ENCODE measurements at places on chromosomes 11 and 22.

DNA sequence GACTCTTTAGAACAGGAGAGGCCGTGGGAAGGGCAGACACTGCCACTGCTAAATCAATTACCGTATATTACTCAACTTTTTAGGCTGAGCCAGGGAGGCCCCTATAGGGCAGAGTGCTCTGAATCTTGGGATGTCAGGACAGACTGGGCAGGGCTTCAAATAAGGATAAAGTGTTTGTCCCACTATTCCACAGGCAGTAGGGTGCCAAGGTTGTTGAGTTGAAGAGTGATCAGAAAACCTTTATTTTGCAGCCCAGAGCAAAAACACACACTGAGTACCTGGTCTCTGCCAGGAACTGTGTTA is 1.6 kb upstream of the B4GAT1 start:
- no peak for DNase-seq

- DNase-seq: no peak
Measured at GRCh38 chr11:10865837-10866270, 8.0 kb upstream of the ZBED5 start.

GRCh38 chr11:134634897-134635831 is 223.1 kb upstream of the B3GAT1 start:
- no peak for DNase-seq

DNA sequence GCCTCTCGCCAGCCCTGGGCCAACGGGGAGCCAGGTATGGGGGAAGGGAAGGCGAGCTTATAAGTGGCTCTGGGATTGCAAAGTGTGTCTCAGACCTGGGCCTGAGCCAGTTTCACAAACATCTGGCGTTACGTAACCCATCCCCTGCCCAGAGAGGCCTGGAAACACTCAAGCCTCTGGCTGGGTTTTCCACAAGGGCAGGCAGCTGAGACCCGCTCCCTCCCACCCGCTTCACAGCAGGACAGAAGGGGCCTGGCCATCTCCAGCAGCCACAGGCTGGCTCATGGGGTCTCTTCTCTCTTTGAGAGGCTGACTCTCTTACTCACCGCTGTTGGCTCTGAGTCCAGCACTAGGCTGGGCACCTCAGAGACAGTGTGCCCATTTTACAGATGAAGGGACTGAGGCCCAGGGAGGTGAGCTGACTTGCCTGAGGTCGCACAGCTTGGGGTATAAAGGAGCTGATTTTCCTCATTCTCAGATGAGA is 44.5 kb downstream of the TRIOBP start:
- DNase-seq: peak; percentile 90

DNA sequence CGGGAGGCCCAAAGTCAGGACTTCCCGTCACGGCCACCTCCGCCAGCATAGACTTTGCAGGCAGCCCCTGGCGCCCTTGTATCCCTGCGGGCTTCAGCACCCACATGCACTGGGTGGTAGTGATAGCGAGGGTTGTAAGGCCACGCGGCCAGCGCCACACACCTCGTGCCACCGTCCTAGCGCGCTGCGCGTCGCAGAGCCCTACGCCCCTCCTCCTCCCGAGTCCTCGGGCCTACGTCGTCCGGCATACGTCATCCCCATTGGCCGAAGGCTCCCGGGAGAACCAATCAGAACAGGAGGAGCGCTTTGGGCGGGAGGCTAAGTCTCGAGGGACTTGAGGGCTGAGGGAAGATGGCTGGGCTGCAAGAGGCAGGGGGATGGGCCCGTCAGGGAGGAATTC is 1.3 kb upstream of the BTBD18 start:
- no peak for DNase-seq

GRCh38 chr22:48352086-48352911 is 1475.4 kb downstream of the BRD1 start:
- DNase-seq: no peak

- no peak for DNase-seq
Measured at GRCh38 chr11:134283461-134284230, 7.5 kb downstream of the GLB1L3 start.

GRCh38 chr11:45110562-45110961 is 35.9 kb upstream of the PRDM11 start:
- DNase-seq: no peak

GRCh38 chr22:17477391-17477833 is 85.9 kb upstream of the SLC25A18 start:
- no peak for DNase-seq

GRCh38 chr11:13043912-13044628 is 35.0 kb downstream of the RASSF10 start:
- DNase-seq: no peak

- DNase-seq: no peak
Measured at GRCh38 chr11:72245263-72245816, 1.4 kb upstream of the PHOX2A start.

DNA sequence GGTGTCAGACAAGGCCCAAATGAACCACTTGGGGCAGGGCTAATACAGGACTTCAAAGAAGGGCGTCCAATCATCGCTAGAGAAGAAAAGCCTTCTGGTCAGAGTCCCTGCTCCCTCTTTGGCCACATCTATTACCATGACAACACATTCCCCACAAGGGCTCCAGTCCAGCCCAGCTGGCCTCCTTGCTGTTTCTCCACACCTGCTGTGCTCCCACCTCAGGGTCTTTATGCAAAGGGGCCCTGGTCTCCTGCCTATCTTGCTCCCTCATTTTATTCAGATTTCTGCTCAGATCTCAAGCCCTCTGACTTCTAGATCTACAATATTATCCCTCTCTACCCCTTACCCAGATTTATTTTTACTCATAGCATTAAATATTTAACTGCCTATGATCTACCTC is 58.0 kb upstream of the KIRREL3 start:
- no peak for DNase-seq

DNA sequence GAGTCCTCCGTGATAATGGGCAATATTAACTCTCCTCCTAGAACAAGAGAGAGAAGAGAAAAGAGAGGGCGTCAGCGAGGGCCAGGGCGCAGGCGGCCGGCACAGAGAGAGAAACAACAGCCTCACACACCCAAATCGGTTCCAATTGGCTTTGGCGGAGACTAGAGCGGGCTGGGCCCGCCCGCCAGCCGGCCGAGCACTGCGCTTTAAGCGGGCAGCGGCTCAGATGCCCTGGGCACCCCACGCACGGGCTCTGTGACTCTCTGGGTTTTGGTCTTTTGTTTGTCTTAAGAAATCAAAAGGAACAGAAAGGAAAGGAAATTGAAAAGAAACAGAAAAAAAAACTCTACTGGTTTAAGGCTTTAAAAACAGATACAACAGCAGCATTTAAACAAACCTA is 17.0 kb downstream of the SLC22A12 start:
- DNase-seq: peak; percentile 66

DNA sequence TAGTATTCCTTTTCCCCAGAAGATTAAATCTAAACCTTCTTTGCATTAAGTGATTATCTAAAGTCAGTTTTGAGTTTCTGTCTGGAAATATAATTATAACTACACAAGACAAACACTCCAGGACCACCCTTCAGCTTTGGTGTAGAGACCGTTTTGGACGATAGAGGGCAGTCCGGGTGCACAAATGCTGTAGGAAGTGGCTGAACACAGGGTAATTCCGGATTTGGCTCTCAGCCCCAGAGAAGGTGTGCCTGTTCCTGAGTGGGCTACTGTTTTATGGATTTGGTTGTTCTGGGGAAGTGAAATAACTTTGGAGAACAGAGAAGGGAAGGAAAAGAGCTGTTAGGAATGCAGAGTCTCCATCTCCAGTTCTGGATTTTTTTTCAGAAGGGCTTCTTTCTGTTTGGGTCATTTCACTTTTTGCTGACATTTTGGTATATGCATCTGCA is 14.8 kb downstream of the EXT2 start:
- DNase-seq: no peak

- DNase-seq: no peak
Measured at GRCh38 chr11:61023966-61024295, 52.5 kb downstream of the CD6 start.

GRCh38 chr11:69605737-69606526 is 35.0 kb upstream of the CCND1 start:
- DNase-seq: no peak

DNA sequence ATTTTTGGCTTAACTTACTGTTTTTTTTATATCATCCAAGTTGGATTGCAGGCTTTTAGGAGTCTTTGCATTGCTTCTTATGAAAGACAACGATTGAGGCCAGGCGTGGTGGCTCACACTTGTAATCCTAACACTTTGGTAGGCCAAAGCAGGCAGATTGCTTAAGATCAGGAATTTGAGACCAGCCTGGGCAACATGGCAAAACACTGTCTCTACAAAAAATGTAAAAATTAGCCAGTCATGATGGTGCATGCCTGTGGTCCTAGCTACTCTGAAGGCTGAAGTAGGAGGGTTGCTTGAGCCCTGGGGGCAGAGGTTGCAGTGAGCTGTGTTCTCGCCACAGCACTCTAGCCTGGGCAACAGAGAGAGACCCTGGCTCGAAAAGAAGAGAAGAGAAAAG is 56.6 kb downstream of the BID start:
- DNase-seq: no peak

- DNase-seq: no peak
Measured at GRCh38 chr11:33884601-33885000, 7.3 kb downstream of the LMO2 start.

DNA sequence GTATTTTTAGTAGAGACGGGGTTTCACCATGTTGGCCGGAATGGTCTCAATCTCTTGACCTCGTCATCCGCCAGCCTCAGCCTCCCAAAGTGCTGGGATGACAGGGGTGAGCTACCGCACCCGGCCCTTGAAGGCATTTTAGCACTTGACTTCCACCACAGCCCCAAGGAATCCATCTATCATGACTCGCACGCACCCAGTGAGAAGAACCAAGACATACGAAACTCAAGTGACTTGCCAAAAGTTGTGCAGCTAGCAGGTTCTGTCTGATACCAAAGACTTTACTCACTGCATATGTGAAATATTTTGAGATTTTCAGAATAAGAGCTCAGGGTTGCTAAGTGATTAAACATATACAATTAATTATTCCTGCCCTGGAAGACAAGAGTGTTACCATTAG is 21.0 kb downstream of the FLI1 start:
- no peak for DNase-seq

DNA sequence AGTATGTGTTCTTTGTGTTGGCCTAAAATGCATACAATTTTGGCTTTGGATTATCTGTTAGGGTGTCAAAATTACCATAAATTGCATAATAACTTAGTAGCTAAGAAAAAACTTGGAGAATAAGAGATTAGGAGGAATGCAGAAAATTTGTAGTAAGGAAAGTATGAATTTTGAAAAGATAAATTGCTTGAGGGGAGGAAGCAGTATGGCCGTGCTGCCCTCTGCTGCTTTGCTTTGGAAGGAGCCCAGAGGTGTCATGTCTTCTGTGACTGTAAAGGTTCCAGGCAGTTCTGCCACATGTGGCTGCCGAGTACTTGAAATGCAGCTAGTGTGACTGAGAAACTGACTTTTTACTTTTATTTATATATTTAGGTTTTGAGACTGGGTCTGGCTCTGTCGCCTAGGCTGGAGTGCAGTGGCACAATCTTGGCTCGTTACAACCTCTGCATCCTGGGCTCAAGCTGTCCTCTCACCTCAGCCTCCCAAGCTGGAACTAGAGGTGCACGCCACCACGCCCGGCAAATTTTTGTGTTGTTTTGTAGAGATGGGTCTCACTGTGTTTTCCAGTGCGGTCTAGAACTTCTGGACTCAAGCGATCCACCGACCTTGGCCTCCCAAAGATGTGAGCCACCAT is 1.8 kb downstream of the ADSL start:
- no peak for DNase-seq

DNA sequence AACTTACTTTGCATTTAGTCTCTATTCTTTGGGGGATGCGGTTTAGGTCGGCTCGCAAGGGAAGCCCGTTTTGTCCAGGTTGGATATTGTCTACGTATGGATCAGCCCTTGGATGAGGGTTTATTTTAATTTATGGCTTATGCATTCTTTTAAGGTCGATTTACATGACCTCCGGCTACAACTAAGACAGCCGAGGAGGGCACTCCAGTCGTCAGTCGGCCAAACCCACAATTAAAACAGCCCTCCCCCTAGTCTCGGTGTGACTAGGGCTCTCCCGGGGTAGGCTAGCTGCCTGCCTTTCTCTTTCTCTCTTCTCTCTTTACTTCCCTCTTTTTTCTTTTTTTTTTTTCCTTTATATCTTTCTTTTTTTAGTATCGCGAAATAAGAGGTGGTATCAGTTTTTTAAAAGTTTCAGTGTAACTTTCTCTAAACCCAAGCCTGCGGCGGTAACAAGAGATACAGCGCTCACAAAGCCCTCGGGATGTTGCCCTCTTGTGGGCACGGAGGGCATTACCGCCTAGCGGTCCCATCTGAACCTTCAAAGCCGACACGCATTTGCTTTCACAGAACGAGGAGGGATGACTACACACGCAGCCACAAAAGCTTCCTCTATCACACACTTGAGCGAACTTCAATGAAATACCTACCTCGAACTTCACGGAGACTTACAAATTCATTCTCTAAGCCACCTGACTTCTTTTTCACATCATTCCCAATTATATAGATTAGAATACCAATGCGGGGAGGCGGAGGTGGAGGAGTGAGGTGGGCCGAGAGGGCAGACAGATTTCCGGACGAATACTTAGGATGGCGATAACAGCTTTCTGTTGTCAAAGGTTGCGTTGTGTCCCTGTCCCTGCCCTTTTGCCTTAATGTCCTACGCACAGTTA is 132.3 kb upstream of the C11orf58 start:
- DNase-seq: peak; percentile 91
